ENCODE measurements at places on chromosomes 1 and 21. TPM values are rescaled to one million over a fixed set of nuclear protein-coding genes. Genes with fewer than 3 reads are reported as not detected.

Gene B3GALT5
- total RNA-seq, result not detected

Gene EFNA1
- total RNA-seq, result 23.5 TPM

Gene IGSF5
- total RNA-seq, result 0.17 TPM

Gene DDOST
- total RNA-seq, result 181 TPM

Gene PRDM16
- not detected for total RNA-seq
